ENCODE measurements at places on chromosomes 3 and 15. TPM values are rescaled to one million over a fixed set of nuclear protein-coding genes. Genes with fewer than 3 reads are reported as not detected.

Gene ADAMTSL3
- 0.80 TPM for total RNA-seq

Gene TMEM108
- total RNA-seq, result 0.67 TPM

Gene GPR156
- 0.07 TPM for total RNA-seq

Gene FMN1
- total RNA-seq, result under 0.01 TPM

Gene GHSR
- total RNA-seq, result not detected

Gene CFAP92
- total RNA-seq, result 0.27 TPM

Gene LIPC
- total RNA-seq, result 0.07 TPM

Gene SLC22A14
- total RNA-seq, result not detected

Gene SLC2A2
- not detected for total RNA-seq

Gene KPNA4
- 33.3 TPM for total RNA-seq

Gene WNT5A
- 0.93 TPM for total RNA-seq

Gene SOX14
- not detected for total RNA-seq

Gene MRPL3
- 88.3 TPM for total RNA-seq

Gene SCAANT1
- total RNA-seq, result not detected

Gene SLCO2A1
- 5.6 TPM for total RNA-seq

Gene ZNF385D
- 4.5 TPM for total RNA-seq

Gene SATB1
- total RNA-seq, result 1.6 TPM

Gene TMEM43
- total RNA-seq, result 88.2 TPM

Gene CCR9
- total RNA-seq, result not detected

Gene ACTR8
- total RNA-seq, result 19.7 TPM

Gene GTF2A2
- 78.8 TPM for total RNA-seq

Gene NPRL2
- 15.5 TPM for total RNA-seq

Gene AP3B2
- not detected for total RNA-seq

Gene P2RY1
- 1.7 TPM for total RNA-seq

Gene KBTBD13
- not detected for total RNA-seq

Gene IL17RD
- total RNA-seq, result 1.8 TPM

Gene COLQ
- total RNA-seq, result 0.93 TPM

Gene FETUB
- not detected for total RNA-seq

Gene TADA3
- total RNA-seq, result 63.8 TPM

Gene RTP2
- total RNA-seq, result not detected

Gene ANKRD34C
- total RNA-seq, result not detected

Gene LMAN1L
- not detected for total RNA-seq

Gene CLPX
- 19.3 TPM for total RNA-seq
